ENCODE measurements at places on chromosomes 13 and 19. TPM values are rescaled to one million over a fixed set of nuclear protein-coding genes. Genes with fewer than 3 reads are reported as not detected.

GRCh38 chr13:39957868-39958677 is 302.6 kb downstream of the COG6 start:
- DNase-seq = no peak
- H3K4me3 ChIP-seq = no peak overlapping the region
- H3K27me3 ChIP-seq = no peaks in the 10 kb centered on the region
- H3K4me1 ChIP-seq = no peaks in the 10 kb centered on the region
- H3K36me3 ChIP-seq = no peaks in the 10 kb centered on the region

GRCh38 chr19:41886761-41887710 is 4.1 kb downstream of the ARHGEF1 start:
- peak; percentile 87 for DNase-seq
- no peaks in the 10 kb centered on the region for H3K27me3 ChIP-seq
- H3K4me3 ChIP-seq = peak overlapping the region; percentile 35
- no peaks in the 10 kb centered on the region for H3K36me3 ChIP-seq
- H3K4me1 ChIP-seq = peaks cover 37% of the 10 kb centered on the region

The ANKRD24 gene
- 1.9 TPM for total RNA-seq

The APOC4 gene
- total RNA-seq = not detected

DNA sequence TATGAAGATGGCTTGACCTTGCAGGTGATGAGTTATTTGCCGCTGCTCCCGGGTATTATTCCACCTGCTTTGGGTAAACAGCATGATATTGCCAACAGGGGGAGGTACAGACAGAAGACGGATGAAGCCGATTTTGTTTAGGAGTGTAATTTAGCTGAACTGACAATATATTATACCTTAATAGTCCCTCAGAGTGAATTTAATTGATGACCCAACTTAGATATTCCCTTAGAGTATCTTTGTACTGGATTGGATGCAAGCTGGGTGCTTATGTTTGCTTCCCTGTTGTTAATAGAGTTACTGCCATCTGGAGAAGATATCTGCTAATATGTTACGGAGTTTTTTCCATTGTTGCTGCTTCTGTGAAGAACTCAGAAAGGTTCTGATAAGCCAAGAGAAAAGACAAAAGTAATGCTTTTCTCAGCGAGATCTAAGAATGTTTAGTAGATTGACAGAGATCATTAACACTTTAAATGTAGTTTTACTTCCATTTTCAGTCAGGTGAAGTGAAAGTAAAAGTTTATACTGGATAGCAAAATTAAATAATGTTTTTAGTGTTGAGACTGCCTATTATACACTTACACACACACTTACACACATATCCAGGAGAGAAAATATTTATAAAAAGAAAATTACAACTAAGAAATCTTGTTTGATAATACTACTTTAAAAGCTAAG is 2220.8 kb upstream of the PCDH20 start:
- peak overlapping the region; percentile 13 for H3K4me3 ChIP-seq
- no peak for DNase-seq
- no peak overlapping the region for H3K27ac ChIP-seq
- no peaks in the 10 kb centered on the region for H3K27me3 ChIP-seq
- H3K36me3 ChIP-seq = no peaks in the 10 kb centered on the region

The NDUFA11 gene
- total RNA-seq = 101 TPM

The FCAR gene
- total RNA-seq = not detected

GRCh38 chr13:78420814-78421213 is 182.5 kb downstream of the POU4F1 start:
- no peak overlapping the region for H3K4me3 ChIP-seq
- DNase-seq = no peak
- H3K4me1 ChIP-seq = no peaks in the 10 kb centered on the region
- no peaks in the 10 kb centered on the region for H3K27me3 ChIP-seq
